Right kidney (tissue), 9 donors: ENCODE measurements at places on chromosomes 5 and 9.

DNA sequence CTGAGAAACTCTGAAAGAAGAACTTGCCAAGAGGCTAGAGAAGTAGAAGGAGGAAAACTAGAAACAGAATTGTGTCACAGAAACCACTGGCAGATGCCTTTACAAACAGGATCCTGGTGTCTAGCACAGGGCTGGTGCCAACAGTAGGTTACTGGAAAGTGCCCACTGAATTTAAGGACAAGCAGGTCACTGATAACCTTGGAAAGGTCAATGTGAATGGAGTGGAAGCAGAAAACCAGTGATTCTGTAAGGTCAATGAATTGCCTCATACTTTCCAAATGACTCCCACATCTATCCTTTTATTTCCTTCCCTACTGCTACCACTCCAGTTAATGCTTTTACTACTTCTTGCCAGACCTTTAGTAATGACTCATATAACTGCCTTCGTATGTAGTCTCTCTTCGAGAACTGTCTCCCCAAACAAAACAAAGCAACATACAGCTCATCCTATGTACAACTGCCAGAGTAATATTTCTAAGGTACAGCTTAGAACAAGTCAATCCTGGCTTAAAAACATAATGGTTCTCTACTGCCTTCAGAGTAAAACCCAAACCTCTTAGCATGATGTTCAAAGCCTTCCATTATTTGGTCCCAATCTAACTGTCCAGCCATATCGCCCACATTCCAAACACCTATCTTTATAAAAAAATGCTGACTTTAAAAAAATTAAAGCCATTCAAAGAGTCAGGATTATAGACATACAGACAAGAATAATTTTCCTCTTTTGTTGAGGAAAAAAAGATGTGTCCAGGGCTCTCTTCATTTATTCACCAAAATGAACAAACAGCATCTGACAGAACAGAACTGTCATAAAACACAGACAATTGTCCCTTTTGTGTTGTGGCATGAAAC, 52.5 kb downstream of the NR3C1 start:
- no peak for DNase-seq

- DNase-seq, result no peak
Measured at GRCh38 chr9:130608554-130609134, 29.3 kb downstream of the FUBP3 start.

GRCh38 chr5:83368319-83368718, 103.2 kb upstream of the VCAN start:
- DNase-seq, result no peak

GRCh38 chr9:122551371-122551770, 1.5 kb upstream of the OR1N2 start:
- no peak for DNase-seq

DNA sequence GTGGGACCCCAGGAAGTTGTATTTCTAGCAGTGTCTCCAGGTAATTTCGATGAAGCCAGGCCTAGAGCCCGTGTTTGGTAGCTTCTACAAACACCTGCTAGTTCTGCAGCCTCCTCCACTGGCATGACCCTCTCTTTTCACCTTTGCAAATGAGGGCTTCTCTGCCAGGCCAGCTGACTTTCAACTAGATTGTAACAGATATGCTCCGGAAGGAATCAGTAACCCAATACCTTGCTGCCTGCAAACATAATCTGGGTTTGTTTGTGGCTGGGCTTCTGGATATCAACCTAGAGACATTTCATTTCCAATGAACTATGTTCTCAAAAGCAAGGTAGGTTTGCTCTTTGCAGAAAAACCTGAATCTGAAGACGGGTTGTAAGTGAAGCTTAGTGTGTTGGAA, 354.8 kb downstream of the DMRT2 start:
- no peak for DNase-seq

GRCh38 chr9:5628183-5628529, 751 bp upstream of the RIC1 start:
- no peak for DNase-seq

DNA sequence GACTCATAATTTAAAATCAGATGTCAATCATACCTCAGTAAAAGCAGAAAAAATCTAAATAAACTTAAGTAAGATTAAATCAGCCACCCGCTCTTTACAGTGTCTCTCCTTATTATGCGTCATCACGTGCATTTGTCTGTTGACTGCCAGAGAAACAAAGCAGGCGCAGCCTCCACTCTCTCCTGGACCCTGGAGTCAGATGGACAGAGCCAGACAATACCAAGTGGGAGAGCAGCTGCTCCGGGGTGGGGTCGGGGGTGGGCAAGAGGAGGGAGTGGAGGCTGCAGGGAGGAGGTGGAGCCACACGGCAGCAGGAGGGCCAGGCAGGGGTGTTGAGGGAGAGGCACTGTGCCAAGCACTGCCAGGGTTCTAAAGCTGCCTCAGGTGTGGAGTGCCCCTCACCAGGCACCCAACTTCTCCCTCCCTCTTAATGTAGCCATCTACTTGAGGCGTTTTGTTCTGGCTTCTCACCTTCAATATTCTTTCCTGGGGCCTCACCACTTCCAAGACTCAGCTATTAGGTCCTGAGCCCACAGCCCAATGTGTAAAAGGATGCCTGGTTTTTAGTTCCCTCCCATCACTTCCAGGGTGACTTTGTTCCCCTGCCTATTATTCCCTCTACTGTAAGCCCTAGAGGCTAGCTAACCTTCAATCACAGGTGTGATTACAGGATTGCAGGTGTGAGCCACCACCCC, 96.3 kb downstream of the GLDC start:
- no peak for DNase-seq

DNA sequence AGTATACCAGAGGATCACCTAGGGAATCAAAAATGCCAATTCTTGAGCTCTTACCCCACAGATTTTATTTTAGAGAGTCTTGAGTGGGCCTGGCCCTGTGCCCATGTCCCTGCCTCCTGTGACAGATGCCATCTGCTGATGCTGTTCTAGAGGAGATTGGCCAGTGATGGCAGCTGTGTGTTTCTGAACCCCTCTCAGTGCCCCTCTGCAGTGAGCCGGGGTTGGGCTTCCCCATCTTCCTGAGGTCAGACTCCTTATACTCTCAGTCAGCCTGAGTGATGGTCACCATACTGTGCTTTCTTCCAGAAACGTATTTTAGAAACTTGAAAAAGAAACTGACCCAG, 6.1 kb downstream of the PTCD2 start:
- DNase-seq, result no peak

- DNase-seq, result no peak
Measured at GRCh38 chr5:155193483-155194107, 180.0 kb downstream of the KIF4B start.

- no peak for DNase-seq
Measured at GRCh38 chr5:150473673-150474358, 24.3 kb upstream of the RPS14 start.
